ENCODE measurements at places on chromosomes 7 and 10.
A peak's percentile ranks its signal among the peaks of the same experiment; 100 is the strongest.

DNA sequence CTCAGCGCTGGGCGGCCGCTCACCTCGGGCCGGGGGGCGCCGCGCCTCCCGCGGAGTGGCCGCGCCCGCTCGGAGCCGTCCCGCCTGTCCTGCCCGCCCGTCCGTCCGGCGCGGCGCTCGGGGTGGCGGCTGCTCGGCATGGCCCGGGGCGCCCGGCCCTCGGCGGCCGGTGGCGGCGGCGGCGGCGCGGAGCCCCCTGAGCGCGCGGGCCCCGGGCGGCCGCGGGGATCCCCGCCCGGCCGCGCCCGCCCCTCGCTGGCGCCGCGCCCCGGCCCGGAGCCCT is 338 bp downstream of the SDK1 start:
- no peak for DNase-seq

GRCh38 chr10:90856261-90856660 is 1.6 kb downstream of the HTR7 start:
- no peak for DNase-seq

DNA sequence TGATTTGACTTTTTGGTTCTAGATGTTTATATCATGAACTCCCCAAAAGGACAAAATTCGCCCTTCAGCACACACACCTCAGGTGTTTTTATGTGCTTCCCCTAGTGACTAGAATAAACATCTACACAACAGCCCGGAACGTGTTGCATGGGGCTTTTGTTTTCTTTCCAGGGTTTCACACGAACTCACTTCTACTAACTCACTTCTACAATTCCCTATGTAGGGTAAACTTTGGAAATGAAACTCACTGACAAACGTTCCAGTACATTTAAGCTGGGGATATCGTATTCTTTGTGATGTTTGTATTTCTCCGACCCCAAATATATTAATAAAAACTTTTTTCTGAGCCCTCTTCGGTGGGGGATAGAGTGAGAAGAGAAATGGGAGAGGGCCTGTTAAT is 1.4 kb downstream of the TRA2A start:
- peak; percentile 71 for DNase-seq

DNA sequence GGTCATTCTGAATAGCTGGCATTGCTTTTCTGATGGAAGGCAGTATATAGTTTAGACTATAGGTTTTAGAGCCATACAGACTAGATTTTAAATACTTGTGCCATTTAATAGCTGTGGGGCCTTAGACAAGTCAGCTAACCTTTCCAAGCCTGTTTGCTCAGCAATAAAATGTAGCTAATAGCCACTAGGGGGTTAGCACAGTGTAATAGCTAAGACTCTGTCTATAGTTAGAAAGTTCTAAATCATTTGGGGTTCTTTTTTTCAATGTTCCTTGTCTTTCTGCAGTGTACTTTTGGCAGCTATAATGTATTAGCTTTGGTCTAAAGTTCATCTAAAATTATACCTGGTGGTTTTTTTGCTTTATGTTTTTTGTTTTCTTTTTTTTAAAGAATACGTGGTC is 7.5 kb upstream of the KIFBP start:
- DNase-seq = no peak

- no peak for DNase-seq
Observed at GRCh38 chr7:34277803-34278199, 372.5 kb downstream of the BMPER start.
